Activated CD4-positive, alpha-beta T cell treated with anti-CD3 and anti-CD28 coated beads, Interleukin-2, amount 10 ng/mL, durations not matched to agents 7 days and 5 days (primary cell): ENCODE measurements at places on chromosomes 7 and 10.
A peak's percentile ranks its signal among the peaks of the same experiment; 100 is the strongest.

GRCh38 chr7:139627831-139628230 lies 104.3 kb downstream of the CLEC2L start:
- no peak for DNase-seq

DNA sequence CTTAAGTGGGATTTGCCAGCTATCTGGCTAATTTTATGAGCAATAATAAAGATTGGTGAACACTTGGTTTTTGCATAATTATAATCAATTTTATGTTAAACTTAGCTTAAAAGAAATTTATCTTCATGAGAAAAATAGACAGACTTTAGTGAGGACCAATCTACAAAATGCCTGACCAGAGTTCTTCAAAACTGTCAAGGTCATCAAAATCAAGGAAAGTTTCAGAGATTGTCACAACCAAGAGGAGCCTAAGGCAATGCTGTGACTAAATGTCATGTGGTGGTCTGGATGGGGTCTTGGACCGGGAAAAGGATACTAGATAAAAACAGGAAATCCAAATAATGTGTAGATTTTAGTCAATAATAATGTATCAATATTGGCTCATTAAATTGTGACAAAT lies 17.7 kb upstream of the FAM170B start:
- no peak for DNase-seq

DNA sequence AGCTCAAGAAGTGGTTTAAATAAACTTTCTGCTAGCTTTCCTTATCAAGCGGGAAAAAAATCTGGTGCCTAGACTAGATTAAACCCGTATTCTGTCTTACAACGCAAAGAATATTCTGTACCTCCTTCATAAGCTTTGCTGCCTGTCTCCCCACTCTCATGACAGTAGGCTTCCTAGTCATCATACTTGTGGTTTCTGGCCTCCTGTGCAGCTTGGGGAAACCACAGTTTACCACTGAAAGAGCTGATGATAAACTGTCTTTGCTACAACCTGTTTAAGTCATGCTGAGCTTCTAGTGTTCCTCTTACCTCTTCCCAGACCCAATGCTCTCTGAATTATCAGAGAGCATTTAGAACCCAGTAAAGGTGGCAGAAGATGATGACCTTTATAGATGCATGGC lies 55.0 kb downstream of the PODXL start:
- DNase-seq: peak; percentile 74

- no peak for DNase-seq
These were observed 100.5 kb downstream of the CREB5 start for GRCh38 chr7:28512668-28513440.

- DNase-seq: no peak
These were observed 102.4 kb upstream of the GJD4 start for GRCh38 chr10:35502692-35503091.

DNA sequence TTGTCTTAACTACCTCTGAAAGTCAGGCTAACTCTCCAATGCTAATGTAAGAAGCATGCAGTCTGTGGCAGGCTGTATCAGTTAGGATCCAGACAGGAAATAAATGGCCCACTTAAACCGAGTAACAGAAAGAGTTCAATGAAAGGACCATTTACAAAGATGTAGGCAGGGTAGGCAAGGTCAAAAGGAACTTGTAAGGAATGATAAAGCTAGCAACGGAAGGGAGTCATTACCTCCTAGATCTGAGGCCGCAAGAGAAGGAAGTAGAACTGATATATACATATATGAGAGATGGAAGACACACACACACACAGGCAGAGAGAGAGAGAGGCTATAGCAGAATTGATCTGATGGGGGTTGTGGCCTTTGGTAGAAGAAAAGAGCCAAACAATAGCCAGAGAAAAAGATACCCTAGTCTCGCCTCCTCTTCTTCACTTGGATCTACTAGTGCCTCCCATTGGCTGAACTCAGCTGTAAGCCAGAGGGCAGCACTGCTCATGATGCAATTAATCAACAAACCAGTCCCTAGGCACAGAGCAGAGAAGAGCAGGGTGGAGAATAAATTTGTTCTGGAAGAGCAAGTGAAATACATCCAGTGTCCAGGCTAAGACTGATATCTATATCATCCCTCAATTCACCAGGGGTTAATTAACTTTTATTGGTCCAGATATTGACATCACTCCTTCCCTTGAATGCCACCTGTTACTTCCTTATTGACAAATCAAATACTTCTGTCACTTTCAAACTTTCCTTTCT lies 91.2 kb downstream of the LSMEM1 start:
- no peak for DNase-seq

GRCh38 chr10:66678521-66678920 lies 247.3 kb upstream of the LRRTM3 start:
- no peak for DNase-seq

DNA sequence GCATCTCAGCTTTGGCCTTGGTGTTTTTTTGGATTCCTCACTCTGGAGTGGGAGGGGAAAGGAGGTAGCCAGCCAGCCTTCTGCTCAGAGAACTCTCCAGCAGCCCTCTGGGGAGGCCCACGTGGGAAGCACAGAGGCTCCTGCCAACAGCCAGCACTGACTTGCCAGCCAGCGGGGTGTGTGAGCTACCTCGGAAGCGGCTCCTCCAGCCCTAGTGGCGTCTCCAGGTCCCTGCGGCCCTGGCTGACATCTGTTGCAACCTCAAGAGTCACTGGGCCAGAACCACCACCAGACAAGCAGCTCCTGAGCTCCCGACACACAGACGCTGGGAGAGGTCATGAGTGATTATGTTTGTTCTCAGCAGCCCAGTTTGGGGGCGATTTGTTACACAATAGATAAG lies 180.2 kb upstream of the FZD8 start:
- DNase-seq: no peak

GRCh38 chr10:3287572-3288445 lies 115.2 kb upstream of the PITRM1 start:
- DNase-seq: no peak

GRCh38 chr10:22429146-22429545 lies 83.8 kb downstream of the SPAG6 start:
- no peak for DNase-seq
